Hematopoietic multipotent progenitor cell treated with erythropoietin and hydrocortisone succinate and interleukin-3 and kit ligand, for 8 days (in vitro differentiated cells): ENCODE measurements at places on chromosomes 7 and 10.

DNA sequence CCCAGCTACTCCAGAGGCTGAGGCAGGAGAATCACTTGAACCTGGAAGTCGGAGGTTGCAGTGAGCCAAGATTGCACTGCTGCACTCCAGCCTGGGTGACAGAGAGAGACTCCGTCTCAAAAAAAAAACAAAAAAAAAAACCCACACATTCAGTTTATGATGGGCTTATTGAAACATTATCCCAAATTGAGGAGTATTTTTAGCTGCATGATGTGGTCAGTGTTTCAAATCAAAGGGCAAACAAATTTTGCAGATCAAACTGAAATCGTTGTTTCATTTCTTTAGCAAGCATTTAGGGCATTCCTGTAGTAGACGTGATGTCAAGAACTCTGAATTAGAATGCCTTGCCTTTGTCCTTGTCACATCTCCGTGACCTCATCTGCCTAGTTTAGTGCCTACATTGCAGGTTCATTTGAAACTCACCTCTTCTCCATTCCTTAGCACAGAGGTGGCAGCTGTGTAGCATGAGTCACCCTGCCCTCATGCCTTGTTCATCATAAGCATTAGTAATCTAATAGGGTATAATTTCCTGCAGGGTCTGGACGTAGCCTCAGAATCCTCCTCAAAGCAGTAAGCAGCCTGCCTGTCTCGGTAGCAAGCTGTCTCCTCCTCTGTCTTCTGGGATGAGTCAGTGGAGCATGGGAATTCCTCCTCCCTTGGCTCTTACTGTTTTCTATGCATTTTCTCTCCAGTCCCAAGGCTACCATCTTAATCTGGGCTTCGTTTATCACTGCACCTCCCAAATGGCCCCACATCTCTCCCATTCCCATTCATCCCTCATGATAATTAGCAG lies 73.8 kb downstream of the CUL1 start:
- DNase-seq, result no peak

- DNase-seq, result no peak
Observed at GRCh38 chr7:28329661-28330363, 82.5 kb upstream of the CREB5 start.

DNA sequence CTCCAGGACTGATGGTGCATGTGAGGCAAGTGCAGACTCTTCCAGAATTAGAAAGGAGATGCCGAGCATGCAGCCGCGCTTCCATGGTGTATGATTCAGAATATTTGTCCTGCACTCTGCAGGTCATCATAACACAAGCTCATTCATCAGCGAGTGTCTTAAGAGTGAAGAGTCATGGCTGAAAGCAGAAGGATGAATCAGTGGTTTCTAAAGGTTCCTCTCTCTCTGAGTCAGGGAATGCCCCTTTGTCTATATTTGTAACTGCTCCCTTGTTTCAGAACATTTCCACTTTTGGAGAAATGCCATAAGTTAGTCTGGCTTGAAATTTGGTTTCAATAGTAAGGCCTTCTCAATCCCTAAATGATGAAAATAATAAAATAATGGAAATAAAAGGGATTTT lies 52.3 kb downstream of the HECW1 start:
- no peak for DNase-seq

- DNase-seq, result peak; percentile 7
Observed at GRCh38 chr10:123945325-123945920, 53.8 kb upstream of the CPXM2 start.

GRCh38 chr10:782751-783648 lies 93.5 kb upstream of the DIP2C start:
- no peak for DNase-seq

GRCh38 chr7:71238581-71239295 lies 106.8 kb downstream of the GALNT17 start:
- no peak for DNase-seq

DNA sequence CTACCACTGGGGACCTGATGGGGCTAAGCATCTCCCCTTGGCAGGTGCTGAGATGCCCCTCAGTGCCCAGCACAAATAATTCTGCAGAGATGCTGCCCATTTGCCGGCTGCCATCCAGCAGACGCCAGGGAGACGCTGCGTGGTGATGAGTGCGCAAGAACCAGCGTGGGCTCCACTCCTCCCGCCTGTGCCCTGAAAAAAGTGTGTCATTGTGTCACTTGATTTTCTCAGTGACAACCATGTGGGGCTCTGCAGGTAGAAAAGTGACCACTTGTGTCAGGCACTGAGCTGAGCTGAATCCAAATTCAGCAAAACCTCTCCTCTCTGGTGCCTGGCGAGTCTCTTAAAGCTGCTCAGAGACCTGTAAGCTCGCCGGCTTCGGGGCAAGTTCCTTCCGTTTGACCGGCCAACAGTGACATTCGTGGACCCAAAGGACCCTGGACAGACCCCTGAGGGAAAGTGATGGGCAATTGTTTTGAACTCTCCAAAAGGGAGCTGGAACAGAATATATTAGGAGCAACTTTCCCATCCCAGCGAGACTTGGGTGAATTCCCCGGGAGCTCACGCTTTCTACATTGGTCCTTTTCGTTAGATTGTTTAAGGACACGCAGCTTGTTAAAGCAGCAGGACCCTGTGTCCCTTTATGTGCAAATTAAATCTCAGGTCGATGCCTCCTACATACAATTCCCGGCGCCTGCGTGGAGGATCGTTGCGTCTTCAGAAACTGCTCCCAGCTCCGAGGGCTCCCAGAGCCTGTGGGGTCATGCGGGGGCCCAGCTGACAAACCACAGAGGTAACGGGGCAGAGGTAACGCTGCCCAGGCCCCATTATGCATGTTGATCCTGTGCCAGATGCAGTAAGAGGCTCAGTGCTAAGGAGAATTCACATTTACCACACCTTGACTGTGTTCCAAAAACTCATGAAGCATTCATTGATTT lies 332.7 kb downstream of the ADARB2 start:
- DNase-seq, result no peak

DNA sequence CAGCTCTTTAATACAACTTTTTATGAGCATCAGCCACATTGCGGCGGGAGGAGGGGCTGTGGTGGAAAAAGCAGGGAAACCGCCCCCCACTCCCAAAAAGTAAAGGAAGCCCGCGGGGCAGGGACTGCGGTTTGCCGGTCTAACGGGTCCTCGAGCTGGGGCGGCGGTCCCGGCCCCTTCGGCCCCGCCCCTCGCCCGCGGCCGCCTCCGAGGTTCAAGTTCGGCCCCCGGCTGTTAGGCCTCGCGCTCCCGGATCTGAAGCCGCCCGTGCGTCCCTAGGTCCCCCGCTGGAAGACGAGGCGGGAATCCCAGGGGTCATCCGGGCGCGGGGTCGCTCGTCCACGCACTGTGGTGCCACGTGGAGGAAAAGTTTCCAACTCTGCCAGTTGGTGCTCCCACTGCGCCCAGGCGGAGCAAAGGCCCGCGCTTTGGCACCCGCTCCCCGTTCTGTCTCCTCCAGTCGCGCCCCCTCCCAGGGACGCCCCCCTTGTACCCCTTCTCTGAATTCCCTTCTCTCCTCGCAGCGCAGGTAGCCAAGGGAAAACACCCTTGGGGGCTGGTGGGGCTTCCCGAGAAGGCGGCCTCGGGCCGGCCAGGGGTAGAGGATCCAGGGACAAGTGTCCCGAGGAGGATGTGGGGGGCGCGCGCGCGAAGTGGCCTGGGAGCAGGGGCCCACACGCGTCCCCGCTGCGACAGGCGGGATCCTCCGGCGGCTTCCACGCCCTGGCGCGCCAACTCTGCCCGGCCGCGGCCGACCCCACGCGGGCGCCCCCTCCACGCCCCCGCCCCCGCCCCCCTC lies 798 bp upstream of the AUTS2 start:
- peak; percentile 47 for DNase-seq
